ENCODE measurements at places on chromosomes 2 and 18.

DNA sequence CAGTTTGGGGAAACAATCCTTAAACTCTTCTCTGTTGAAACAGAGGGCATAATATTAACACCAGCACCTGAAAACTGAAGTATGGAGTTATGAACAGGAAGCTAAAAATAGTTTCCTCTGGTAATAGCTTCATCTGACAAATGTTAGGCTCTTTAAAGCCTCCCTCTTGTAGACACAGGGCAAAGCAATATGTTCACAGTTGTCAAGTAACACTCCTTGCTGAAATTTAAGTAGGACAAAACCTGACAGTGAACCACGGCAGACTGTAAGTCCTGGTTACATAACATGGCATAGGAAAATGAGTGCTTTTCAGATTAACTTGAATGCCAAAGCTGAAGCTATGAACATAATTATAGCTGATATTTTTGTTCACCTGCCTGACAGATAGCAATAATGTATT, 172.9 kb downstream of the CMPK2 start:
- no peak for DNase-seq

GRCh38 chr18:28801876-28802275, 624.9 kb upstream of the CDH2 start:
- DNase-seq, result no peak

- no peak for DNase-seq
These were observed 47.8 kb downstream of the CYP27C1 start for GRCh38 chr2:127172306-127172705.

GRCh38 chr2:95004711-95005110, 20.8 kb upstream of the MAL start:
- DNase-seq, result no peak

GRCh38 chr2:240434728-240435456, 571 bp upstream of the GPC1 start:
- DNase-seq, result peak; percentile 92

DNA sequence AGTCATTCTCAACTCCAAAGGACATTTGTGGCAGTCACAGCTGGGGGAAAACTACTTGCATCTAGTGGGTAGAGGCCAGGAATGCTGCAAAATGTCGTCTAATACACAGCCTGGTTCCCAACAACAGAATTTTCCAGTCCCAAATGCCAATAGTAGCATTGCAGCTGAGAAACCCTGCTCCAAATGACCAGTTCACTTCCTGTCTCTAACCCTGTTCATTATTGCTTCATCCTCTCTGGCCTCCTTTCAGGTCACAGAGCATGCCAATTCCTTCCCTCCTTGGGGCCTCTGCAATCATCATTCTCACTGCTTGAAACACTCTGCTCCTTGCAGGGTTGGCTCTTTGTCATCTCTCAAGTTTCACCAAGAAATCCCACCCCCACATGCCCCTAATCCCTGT, 139.1 kb downstream of the IRS1 start:
- peak; percentile 95 for DNase-seq

- no peak for DNase-seq
These were observed 92.6 kb downstream of the RIT2 start for GRCh38 chr18:43022874-43023273.

DNA sequence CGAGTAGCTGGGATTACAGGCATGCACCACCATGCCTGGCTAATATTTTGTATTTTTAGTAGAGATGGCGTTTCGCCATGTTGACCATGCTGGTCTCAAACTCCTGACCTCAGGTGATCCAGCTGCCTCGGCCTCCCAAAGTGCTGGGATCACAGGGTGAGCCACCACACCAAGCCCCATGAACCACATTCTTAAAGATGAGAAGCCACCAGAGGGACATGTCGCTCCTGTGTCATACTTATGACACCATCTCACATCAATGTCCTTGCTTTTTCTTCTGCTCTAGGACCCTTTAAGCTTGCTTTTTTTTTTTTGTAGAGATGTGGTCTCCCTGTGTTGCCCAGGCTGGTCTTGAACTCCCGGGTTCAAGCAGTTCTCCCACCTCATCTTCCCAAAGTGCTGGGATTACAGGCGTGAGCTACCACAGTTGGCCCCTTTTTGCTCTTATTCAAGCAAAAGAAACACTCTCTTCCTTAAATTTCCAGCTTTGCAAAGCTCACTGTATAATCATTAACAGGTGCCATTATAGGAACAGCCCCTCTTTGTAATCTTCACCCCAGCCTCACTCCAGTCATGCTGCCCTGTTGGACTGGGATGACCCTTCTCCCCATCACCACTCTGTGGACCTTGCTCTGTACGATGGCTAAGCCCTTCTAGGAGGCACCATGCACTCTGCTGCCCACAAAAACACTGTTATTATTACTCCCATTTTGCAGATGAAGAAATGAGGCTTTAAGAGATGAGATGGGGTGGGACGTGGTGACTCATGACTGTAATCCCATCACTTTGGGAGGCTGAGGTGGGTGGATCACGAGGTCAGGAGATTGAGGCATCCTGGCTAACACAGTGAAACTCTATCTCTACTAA, 10.8 kb upstream of the KCNG3 start:
- DNase-seq, result no peak

- no peak for DNase-seq
These were observed 129.1 kb upstream of the MMADHC start for GRCh38 chr2:149716687-149717086.

- DNase-seq, result peak; percentile 54
These were observed 99.5 kb upstream of the RNF152 start for GRCh38 chr18:61992285-61992684.

- peak; percentile 98 for DNase-seq
These were observed 18.4 kb downstream of the ATOH8 start for GRCh38 chr2:85772019-85772745.

DNA sequence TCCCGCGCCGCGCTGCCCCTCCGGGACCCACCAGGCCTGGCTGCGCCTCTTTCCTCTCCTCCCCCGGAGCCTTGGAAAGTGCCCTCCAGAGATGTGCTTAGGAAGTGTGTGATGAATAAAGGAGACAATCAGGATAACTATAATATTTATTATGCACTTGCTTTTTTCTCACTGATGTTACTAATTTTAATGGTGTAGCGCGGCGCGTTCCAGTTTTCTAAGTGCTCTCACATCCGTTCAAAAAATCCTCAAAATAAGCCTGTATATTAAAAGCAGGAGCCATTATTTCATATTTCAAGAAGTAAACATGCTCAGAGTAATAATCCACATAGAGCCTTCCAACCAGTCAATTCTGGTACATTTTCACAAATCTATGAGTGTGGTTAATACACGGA, 941 bp upstream of the MPPE1 start:
- peak; percentile 22 for DNase-seq

Measured in MCF 10A (cell line).